Osteoblast (primary cell): ENCODE measurements at places on chromosomes 3 and 15. TPM values are rescaled to one million over a fixed set of nuclear protein-coding genes. Genes with fewer than 3 reads are reported as not detected.

DNA sequence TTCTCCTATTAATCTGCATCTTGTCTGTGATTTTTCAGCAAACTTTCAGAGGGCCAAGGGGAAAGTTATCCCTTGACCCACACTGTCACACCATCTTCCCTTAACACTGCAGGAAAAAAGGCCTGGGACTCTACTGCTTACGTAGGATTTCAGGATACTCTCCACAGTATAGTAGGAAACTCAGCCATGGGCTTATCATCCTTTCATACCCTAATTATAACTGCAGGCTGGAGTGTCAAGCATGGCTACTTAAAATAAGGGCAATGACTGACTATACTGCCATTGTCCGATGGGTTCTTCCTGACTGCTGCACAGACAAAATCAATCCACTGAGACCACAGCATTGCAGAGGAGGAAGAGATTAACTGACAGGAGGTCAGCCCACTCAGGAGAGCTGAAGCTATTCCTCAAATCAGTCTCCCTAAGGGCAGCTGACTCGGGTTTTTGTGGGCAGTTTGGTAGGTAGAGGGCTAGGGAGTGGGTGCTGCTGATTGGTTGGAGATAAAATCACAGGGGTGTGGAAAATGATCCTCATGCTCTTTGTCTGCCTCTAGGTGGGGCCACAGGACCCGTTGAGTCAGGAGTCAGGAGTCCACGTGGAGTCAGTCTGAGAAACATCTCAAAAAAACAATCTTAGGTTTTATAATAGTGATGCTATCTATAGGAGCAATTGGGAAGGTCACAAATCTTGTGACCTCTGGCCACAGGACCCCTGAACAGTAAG is 118.2 kb upstream of the STRIT1 start:
- DNase-seq, result no peak

DNA sequence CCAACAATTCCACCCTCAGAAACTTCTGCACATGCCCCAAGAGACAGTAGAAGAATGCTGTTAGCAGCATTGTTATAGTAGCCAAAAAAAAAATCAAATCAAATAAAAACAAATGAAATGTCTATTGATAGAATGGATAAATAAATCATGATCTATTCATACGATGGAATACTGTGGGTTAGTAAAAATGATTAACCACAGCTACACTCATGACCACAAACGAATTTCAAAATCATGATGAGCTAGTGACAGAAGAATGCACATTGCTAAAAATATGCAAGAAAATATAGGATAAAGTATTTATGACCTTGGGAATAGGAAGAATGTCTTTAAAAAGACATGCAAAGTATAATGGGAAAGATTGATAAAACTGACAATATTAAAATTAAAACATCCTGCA is 57.5 kb upstream of the ACAN start:
- no peak for DNase-seq

DNA sequence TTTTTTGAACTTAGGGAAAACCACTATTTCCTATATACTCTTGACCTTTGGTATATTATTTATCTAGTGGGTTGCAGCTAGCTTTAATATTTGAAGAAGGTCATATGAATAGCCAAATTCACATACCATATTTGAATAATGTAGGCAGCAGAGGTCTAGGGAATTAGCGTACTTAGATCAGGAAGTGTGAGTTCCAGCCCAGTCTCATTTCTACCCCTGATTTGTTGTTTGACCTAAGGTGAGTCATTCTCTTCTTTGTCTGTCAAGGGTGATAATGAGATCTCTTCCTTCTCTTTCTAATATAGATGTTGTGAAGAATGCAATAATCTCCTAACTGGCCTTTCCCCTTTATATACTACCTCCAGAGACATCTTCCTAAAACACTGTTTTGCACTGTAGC is 36.6 kb upstream of the ZPLD1 start:
- no peak for DNase-seq

DNA sequence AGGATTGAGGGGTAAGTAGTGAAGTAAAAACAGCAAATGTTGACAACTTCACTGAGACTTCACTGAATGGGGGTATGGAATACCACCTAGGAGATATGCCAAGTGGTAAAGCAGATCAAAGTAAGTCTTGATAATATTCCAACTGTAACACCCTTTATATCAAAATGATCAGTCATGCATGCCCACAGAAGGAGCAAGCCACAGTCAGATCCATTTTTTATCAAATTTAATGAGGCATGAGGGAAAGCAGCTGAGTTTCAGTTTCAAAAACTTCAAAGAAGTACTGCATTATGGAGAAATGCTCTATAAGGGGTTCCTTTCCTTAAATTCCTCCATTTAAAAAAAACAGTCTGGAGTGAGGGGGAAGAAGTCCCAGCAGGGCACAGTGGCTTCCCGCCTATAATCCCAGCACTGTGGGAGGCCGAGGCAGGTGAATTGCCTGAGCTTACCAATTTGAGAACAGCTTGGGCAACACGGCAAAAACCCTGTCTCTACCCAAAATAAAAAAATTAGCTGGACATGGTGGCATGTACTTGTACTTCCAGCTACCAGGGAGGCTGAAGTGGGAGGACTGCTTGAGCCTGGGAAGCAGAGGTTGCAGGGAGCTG is 56.9 kb downstream of the TJP1 start:
- DNase-seq, result no peak

GRCh38 chr3:149480326-149481017 is 6.0 kb downstream of the TM4SF4 start:
- peak; percentile 88 for DNase-seq

DNA sequence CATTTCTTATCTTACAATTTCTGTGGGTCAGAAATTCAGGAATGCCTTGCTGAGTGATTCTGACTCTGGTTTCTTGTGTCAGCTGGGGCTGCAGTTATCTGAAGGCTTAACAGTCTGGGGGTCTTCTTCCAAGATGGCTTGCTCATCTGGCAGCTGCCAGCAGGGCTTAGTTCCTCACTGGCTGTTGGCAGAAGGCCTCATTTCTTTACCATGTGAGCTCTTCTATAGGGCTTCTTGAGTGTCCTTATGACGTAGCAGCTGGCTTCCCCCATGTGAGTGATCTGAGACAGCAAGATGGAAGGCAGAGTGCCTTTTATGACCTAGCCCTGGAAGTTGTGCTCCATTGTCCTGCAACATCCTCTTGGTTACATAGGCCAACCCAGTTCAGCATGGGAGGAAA is 82.0 kb upstream of the PDZRN3 start:
- no peak for DNase-seq

- DNase-seq, result no peak
These were observed 478.7 kb downstream of the RBMS3 start for GRCh38 chr3:29759411-29760225.

DNA sequence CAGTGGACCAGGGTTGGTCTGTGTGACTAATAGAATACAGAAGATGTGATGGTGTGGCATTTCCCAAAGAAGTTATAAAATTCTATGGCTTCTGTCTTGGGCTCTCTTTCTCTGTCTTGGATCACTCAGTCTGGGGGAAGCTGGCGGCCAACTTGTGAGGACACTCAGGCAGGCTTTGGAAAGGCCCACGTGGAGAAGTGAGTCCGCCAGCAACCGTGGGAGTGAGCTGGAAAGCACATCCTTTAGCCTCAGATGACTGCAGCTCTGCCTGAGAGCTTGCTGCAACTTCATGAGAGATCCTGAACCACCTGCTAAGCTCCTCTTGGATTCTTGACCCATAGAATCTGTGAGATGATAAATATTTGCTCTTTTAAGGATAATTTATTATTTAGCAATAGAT is 72.0 kb upstream of the RASGRP1 start:
- no peak for DNase-seq

GRCh38 chr15:60720493-60721256 is 241.7 kb upstream of the ICE2 start:
- DNase-seq, result no peak

GRCh38 chr15:69660658-69661405 is 208.2 kb downstream of the RPLP1 start:
- no peak for DNase-seq

- no peak for DNase-seq
These were observed 183.5 kb upstream of the EOMES start for GRCh38 chr3:27905625-27906024.

DNA sequence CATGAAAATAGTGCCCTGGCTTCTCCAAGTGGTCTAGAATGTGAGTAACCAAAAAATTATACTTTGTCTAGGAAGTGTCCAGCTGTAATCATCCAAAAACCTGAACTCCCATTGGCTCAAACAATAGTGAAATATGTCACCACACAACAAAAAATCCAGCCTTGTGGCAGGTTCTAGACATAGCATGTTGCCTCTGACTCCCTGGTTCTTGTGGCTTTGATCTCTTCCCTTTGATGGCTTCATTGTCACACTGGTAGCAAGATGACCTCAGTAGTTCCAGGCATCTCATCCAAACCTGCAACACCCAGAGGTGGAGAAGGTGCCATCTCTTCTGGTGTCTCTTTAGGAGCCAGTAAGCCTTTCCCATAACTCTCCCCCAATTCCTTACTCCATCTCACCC is 74.7 kb downstream of the CMSS1 start:
- no peak for DNase-seq

GRCh38 chr3:158447408-158447807 is 123.6 kb upstream of the MLF1 start:
- DNase-seq, result no peak

DNA sequence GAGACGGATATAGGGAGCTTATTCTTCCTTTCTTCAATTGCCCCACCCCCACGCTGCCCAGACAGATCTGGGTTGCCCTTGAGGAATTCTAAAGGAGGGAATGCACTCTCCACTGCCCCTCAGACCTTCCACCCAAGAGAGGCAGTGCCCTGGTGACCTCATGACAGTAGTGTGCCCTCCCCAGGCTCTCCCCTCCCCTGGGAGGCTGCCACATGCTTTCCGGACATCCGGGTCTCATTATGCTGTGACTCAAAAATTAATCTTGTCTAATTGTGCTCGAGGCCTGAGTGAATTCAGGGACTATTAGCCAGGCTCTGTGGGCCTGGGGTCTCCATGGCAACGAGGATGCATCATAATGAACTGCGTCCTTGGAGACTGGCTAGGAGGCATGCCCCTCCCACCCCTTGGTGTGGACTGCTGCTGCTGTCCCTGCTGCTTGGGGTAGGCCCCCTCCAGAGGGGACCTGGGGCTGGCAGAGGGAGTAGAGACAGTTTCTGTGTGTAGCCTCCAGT is 20.8 kb downstream of the CORO2B start:
- DNase-seq, result peak; percentile 95

- DNase-seq, result no peak
These were observed at the start of gene GPR87 for GRCh38 chr3:151316267-151316991. TSS of gene GPR87 (minus strand) at chr3:151316820. CDS start at chr3:151300100, 16,720 bp downstream.

- DNase-seq, result peak; percentile 91
These were observed 35.0 kb upstream of the ABHD17C start for GRCh38 chr15:80660119-80660518.

GRCh38 chr3:38543586-38543985 is 47.4 kb downstream of the EXOG start:
- no peak for DNase-seq

DNA sequence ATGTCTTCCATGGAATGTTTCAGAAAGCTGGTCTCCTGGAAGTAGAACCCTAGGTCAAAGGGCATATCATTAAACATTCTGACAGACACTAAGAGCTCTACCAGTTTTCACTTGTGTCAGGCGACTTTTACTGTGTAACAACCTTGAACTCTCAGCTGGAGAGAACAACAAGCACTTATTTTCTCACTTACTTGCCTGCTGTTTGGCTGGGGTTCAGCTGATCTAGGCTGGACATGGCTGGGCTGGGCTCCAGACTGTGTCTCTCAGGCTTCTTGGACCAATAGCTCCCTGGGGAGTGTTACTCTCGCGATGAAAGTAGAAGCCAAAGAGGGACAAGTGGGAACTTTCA is 527.3 kb downstream of the SHQ1 start:
- no peak for DNase-seq

HRG gene
- not detected in 2 replicates for total RNA-seq

CPEB1 gene
- 29.2 and 36.6 TPM in 2 replicates for total RNA-seq

WDR72 gene
- not detected in 2 replicates for total RNA-seq

CCDC13 gene
- total RNA-seq, result 0.72 and 0.88 TPM in 2 replicates

NRG4 gene
- total RNA-seq, result not detected in 2 replicates

UBE2Q2 gene
- 66.2 and 67.2 TPM in 2 replicates for total RNA-seq

RASL12 gene
- under 0.01 and 0.36 TPM in 2 replicates for total RNA-seq

FGD5 gene
- total RNA-seq, result under 0.01 TPM in 2 replicates

GHSR gene
- not detected in 2 replicates for total RNA-seq

GOLGA6L4 gene
- total RNA-seq, result 1.5 and 1.8 TPM in 2 replicates

IQCH gene
- total RNA-seq, result 4.7 and 5.8 TPM in 2 replicates

NR1I2 gene
- total RNA-seq, result 0.36 TPM in 1 of 2 replicates, not detected in the other
